Activated naive CD8-positive, alpha-beta T cell treated with anti-CD3 and anti-CD28 coated beads for 36 hours (primary cell): ENCODE measurements at places on chromosomes 13 and 19.

GRCh38 chr13:100175078-100175802 is 86.3 kb downstream of the PCCA start:
- no peak for DNase-seq

- no peak for DNase-seq
Observed at GRCh38 chr13:44199627-44200207, 173.9 kb upstream of the SERP2 start.

- no peak for DNase-seq
Observed at GRCh38 chr13:77724092-77724491, 26.6 kb downstream of the SLAIN1 start.

DNA sequence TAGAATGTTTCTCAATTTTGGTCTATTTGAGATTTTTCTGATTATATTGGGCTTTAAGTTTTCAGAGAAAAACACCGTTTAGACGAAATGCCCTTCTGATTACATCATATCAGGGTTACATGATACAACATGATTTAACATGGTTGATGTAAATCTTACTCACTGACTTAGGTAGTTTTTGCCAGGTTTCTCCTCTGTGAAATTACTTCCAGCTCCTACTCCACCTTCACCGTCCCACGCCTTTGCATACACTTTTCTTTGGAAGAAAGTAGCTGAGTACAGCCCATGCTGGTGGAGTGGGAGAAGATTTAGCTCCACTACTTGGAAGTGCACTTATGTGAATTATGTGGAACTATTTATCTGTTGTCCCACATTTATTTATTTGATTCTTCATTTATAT is 433.2 kb upstream of the KLHL1 start:
- no peak for DNase-seq

GRCh38 chr13:30141775-30142485 is 165.4 kb downstream of the KATNAL1 start:
- DNase-seq: no peak

DNA sequence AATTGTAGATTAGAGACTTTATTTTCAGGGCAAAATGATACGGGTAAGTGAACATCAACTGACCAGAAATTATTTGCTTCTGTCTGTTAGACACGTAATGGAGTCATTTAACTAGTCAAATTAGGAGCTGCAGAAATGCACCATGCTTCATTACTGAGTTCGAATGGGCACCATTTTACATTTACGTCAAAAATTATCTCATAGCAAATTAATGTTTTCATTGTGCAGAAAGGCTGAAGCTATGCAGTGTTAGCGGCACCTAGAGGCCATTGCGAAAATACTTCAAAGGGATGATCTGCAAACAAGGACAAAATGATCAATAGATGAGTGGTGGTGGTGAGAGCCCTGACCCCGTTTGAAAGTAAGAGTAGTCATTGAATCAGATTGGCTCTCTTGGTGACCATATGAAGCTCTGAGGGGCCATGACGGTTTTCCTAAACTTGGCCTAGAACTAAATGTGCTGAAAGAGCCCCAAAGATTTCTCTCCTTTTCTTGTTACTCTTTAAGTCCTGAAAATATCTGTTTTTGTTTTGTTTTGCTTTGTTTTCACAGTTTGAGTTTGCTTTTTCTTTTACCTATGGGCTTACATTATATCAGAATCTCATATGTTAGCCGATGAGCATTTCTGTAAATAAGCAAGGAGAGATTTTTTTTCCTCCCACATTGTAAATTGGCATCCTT is 277.9 kb downstream of the ZNF536 start:
- peak; percentile 22 for DNase-seq
